Iris pigment epithelial cell (primary cell): ENCODE measurements at places on chromosomes 16 and 17.

- DNase-seq = peak; percentile 45
Observed at GRCh38 chr17:50211249-50212120, 10.1 kb upstream of the COL1A1 start.

- no peak for DNase-seq
Observed at GRCh38 chr17:58377093-58377601, 25.1 kb upstream of the SUPT4H1 start.

DNA sequence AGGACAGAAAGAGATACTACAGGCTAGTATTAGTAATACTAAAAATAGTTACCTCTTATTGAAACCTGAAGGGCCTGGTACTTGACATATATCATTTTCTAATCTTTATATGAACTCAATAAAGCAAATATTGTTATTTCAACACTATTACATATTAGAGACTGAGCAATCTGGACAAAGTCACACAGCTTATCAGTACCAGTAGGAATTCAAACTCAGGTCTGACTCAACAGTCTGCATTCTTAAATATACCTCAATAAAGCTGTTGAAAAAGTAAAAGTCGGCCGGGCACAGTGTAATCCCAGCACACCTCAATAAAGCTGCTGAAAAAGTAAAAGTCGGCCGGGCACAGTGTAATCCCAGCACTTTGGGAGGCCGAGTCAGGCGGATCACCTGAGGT, 67.4 kb downstream of the KANSL1 start:
- DNase-seq = peak; percentile 68

GRCh38 chr16:23679274-23679985, 741 bp downstream of the PLK1 start:
- DNase-seq = peak; percentile 59

- peak; percentile 57 for DNase-seq
Observed at GRCh38 chr16:6643080-6643686, 689.5 kb upstream of the RBFOX1 start.

DNA sequence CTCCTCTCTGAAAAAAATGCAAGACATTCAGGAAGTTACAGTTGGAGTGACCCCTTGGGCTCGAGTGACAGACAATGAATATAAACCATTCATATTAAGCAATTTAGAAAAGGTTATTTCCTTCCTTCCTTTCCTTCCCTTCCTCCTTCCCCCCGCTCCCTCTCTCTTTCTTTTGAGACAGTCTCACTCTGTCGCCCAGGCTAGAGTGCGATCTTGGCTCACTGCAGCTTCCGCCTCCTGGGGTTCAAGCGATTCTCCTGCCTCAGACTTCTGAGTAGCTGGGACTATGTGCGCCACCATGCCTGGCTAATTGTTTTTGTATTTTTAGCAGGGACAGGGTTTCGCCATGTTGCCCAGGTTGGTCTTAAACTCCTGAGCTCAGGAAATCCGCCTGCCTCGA, 13.2 kb downstream of the PSMD12 start:
- no peak for DNase-seq

- no peak for DNase-seq
Observed at GRCh38 chr17:17472333-17472920, 4.4 kb upstream of the MED9 start.

- no peak for DNase-seq
Observed at GRCh38 chr17:79888811-79889634, 49.8 kb upstream of the CBX4 start.

GRCh38 chr16:1832838-1833454, 5.9 kb downstream of the FAHD1 start:
- no peak for DNase-seq

DNA sequence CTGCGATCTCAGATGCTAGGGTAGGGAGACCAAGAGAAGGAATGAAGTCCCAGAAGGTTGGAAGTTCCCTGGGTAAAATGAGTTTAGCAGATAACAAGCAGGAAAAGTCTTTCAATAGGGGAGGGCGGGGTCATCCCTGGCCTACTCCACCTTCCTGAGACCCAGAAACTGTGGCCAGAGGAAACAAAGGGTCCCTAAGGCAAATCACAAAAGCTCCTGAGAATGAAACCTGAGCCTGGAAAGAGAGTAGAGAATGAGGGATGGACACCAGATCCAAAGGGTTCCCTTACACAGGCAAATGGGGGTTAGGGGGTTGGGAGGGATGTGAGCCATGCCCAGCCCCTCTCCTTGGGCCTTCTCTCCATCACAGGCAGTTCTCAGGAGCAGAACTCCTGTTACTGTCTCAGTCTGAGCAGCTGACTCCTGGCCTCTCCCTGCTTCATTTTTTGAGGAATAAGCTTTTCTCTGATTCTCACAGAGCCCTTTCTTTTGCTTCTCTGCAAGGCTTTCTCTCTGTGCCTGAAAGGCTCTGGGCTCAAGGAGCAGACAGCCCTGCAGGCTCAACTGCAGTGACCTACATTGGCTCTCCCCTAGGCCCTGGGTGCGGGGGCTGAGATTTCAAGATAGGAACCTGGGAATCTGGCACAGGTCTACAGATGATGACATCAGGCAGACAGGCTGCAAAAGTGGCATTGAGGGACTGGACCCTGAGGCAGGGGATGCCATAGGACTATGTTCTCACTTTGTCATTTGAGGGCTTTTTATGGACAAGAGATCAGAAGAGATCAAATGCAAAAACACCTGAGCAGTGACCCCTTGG, 9.8 kb upstream of the NR1D1 start:
- DNase-seq = no peak

- DNase-seq = peak; percentile 87
Observed at GRCh38 chr17:82351713-82352488, 7.1 kb upstream of the TEX19 start.

DNA sequence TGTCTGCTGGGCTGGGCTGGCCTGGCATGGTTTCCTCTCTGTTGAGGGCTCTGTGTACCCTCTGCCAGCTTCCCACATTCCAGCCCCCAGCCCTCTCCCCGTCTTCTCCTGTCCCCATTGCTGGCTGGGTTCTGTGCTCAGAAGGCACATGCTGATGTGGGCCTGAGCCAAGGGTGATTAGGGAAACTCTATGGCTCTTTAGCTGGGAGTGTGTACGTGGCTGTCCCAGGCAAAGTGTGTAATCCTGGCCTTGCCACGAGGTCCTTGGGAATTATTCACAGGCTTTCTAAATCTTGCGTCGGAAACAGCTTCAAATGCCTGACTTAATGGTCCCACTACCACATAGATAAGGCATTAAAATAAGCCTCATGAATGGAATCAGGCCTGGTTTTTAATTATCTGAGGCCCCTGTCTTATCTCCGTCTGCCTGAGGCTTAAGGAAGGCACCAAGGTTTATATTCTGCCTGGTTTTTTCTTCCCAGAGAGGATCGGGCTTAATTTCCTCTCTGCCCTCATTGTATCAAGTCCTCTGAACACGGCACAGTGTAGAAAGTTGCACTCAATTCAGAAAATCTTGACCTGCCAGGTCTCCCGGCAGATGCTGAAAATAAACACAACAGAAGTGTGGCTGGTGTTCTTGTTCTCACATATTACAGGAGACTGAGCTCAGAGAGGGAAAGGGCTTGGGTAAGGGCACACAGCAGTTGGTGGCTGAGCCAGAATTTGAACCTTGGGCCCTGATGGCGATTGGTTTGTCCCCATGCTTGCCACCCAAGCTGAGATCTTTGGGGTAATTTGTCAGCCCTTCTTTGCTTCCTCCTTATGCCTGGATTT, 52.9 kb upstream of the LGALS9 start:
- DNase-seq = peak; percentile 73

DNA sequence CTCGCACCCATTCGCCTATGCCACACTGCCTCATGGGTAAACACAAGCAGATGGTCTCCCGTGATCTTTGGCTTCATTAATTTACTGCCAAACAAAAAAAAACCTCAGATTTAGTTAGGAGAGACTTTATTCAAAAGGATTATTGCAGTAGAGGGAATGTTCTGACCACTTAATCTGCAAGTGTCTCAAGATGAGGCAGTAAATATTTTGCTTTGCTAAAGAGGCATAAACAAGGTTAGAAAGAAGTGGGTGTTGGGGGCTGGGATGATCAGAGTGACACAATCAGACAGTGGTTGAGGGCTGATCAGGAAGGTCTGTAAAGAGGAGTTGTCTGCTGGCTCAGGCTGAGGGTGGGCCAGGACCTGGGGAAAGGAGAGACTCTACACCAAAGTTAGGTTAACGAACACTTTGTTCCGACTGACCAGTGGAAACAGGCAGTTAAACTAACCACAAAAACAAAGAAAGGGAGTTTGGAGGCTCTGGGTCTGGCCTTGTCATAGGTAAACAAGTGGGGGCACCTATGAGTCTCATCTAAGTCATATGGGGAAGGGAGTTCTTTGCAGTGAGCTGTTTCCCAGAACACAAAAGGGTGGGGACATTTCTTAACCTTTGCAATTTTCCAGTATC, 28.5 kb downstream of the HSD17B2 start:
- no peak for DNase-seq

GRCh38 chr17:68737761-68738443, 136.7 kb upstream of the FAM20A start:
- peak; percentile 57 for DNase-seq

- DNase-seq = no peak
Observed at GRCh38 chr16:46937536-46937935, 35.9 kb downstream of the DNAJA2 start.

DNA sequence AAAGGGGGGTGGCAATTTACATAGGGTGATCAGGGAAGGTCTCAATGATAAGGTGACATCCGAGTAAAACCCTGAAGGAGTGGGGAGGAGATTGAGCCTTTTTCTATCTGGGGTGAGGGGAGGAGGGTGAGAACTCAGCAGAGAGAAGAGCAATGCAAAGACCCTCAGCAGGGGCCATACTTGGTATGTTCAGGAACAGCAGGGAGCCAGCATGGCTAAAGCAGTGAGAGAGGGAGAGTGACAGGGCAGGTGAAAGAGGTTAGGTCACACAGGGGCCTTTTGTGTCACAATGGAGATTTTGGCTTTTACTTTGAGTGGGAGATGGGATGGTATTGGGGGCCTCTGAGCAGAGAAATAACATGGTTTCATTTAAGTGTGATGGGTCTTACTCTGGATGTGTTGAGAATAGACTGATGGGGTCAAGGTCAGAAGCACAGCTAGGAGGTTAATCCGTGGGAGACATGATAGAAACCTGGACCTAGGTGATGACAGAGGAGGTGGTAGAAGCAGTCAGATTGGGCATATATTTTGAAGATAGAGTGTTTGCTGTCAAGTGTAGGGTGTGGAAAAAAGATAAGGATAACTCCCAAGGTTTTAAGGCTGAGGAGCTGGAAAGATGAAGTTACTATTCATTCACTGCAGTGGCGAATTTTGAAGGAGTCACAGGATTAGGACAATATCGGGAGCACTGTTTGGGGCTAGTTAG, 6.2 kb downstream of the SP2 start:
- DNase-seq = no peak

DNA sequence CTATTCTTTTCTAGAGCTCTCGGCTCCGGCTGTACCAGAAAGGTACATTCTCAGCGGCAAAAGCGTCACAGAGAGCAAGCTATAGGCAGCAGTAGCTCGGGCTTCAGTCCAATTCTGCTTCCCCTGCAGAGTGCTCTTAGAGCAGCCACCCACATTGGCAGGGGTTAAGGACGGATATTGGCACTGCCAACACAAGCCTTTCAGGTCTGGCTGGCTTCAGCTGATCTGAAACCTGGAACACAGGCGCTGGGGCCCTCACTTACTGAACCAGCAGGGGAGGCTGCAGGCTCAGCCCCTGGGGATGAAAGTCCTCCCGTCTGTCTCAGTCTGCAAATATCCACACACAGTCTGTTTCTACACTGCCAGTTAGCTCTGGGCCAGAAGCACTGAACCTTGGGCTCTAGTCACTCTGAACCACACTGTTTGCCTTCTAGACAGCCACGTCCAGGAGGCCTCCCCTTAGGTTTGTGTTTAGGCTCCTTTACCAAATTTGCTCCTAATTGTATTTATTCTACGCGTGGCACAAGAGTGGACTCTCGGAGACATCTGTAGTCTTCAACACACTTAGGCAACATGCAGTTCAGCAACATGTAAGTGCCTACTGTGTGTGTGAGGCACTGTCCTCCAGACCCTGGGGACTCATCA, 40.1 kb downstream of the HIC1 start:
- peak; percentile 78 for DNase-seq

GRCh38 chr17:45792995-45793755, 9.1 kb downstream of the CRHR1 start:
- DNase-seq = no peak

DNA sequence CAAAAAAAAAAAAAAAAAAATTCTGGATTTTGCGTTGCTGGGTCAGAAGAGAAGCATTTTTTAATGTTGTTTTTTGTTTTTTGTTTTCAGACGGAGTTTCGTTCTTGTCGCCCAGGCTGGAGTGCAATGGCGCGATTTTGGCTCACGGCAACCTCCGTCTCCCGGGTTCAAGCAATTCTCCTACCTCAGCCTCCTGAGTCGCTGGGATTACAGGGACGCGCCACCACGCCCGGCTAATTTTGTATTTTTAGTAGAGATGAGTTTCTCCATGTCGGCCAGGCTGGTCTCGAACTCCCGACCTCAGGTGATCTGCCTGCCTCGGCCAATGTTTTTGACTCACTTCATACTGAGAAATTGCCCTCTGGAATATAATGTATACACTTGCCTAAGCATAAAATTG, 11.0 kb upstream of the PAFAH1B1 start:
- no peak for DNase-seq

DNA sequence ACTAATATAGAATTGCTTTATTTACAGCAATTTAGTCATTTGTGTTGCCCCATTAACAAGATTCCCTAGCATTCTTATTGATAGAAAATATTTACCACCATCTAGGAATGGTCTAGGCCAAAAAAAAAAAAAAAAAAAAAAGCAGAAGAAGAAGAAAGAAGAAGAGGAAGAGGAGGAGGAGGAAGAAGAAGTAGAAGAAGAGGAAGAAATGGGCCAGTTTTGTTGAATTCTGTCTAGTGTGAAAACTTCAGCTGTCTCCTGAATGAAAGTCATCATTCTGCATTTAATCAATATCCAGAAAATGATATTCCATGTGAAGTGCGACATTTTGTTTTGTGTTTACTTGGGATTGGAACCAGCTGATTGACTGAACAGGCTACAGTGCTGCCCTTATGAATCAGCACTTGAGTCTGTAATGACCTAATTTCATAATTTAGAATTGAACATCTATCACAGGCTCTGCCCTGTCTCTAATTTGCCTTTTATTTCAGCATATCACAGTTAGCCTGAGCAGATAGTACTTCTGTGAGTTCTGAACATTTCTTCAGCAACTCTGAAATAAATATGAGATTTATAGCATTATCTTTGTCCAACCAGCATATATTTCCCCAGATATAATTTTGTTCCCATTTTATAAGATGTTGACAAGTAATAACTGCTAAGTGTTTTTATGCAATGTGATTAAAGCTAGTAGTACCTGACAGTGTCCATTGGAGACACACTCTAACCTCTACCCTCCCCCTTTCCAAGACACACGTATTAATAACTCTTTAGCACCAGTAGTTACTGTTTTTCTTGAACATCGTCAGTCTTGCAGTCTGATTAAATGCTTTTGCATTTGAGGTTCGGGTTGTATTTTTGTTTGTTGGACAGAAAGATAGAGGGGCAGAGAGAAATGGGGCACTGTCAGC, 5.9 kb downstream of the ANKFN1 start:
- DNase-seq = no peak
